Stimulated activated CD4-positive, alpha-beta T cell treated with anti-CD3 and anti-CD28 coated beads, Interleukin-1b, Interleukin-23, amount 100 ng/mL, for 48 hours (primary cell): ENCODE measurements at places on chromosomes 16 and 17.

GRCh38 chr17:75720656-75721462 is at the start of gene ITGB4:
Gene ITGB4, plus strand, starts transcription at chr17:75721459. Its CDS starts 3,245 bp downstream, at chr17:75724704.
- DNase-seq: peak; percentile 26

GRCh38 chr16:35792516-35793285 is 2333.3 kb downstream of the TP53TG3F start:
- no peak for DNase-seq

DNA sequence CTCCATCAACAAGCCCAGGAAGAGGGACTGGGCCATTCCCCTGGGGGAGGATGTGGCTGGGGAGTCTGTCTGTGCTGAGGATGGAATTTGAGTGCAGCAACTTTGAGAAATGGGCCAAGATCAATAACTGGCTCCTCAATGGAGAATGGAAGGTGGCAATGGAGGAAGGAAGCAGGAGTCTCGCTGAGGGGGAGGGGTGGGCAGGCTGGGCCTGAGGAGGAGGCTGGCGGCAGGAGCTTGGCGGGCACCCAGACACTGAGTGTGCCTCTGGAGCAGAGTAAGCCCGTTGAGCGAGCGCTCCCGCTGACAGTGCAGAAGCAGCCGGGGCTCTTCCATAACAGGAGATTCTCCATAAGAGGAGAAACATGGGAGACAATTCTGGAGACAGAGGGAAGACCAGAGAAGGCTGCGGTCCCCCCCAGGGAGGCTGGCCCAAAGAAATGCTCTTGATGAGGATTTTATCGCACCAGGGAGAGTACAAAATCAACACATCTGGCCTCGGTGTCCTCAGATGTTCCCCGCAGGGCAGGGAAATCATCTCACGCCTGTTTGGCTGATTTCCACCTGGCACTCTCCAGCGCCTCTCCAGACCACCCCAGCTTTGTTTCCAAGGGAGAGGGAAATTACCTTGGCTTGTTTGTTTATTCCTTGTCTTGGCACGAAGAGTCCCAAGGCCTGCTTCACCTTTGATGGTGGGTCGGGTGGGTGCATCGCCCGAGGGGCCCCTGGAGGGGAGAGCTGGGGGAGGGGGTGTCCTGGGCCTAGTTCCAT is 2.8 kb upstream of the MMP15 start:
- no peak for DNase-seq

DNA sequence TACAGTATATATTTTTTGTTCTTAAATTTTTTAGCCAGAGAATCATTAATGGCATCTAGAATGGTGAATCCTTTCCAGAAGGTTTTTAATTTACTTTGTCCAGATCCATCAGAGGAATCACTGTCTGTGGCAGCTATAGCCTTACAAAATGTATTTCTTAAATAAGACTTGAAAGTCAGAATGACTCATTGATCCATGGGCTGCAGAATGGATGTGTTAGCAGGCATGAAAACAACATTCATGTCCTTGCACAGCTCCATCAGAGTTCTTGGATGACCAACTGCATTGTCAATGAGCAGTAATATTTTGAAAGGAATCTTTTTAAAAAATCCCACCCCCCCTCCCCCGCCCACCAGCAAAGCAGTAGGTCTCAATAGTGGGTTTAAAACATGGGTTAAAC is 51.4 kb downstream of the CACNG1 start:
- no peak for DNase-seq

- no peak for DNase-seq
Measured at GRCh38 chr17:37432671-37433070, 26.0 kb downstream of the TADA2A start.

- peak; percentile 83 for DNase-seq
Measured at GRCh38 chr17:50507871-50508572, at the start of gene MYCBPAP. Gene MYCBPAP, plus strand, starts transcription at chr17:50508439. Its CDS starts 236 bp downstream, at chr17:50508675.
